ENCODE measurements at places on chromosomes 11 and 22. TPM values are rescaled to one million over a fixed set of nuclear protein-coding genes. Genes with fewer than 3 reads are reported as not detected.

- DNase-seq = no peak
Measured at GRCh38 chr11:76723142-76723541, 52.6 kb upstream of the LRRC32 start.

DNA sequence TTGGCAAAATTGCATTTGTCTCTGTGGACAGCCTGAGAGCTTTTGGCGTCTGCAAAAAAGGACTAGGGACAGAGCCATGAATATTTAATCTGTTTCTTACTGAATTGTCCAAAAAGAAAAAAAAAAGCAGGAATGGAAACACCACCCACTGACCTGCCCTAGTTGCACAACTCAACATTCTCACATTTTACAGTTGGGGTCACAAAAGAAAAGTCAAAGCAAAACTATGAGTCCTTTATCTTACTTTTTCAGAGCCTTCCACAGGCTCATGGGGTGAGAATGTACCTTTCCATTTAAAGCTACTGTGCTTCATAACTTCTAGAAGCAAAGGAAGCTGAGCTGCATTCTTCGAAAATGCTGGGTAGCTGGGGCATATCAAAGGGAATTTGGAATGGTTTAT lies 225.7 kb downstream of the FAM76B start:
- DNase-seq = no peak

GRCh38 chr11:108597736-108598355 lies 4.3 kb upstream of the EXPH5 start:
- no peak for DNase-seq

Gene OR2AG2
- 0.22 TPM for total RNA-seq

Gene GAL
- total RNA-seq = not detected

Measured in tibial nerve (tissue), 4 donors.